Stimulated activated naive CD8-positive, alpha-beta T cell treated with anti-CD3 and anti-CD28 coated beads, Interleukin-15, amount 100 ng/mL, for 72 hours (primary cell): ENCODE measurements at places on chromosomes 3 and 15.

DNA sequence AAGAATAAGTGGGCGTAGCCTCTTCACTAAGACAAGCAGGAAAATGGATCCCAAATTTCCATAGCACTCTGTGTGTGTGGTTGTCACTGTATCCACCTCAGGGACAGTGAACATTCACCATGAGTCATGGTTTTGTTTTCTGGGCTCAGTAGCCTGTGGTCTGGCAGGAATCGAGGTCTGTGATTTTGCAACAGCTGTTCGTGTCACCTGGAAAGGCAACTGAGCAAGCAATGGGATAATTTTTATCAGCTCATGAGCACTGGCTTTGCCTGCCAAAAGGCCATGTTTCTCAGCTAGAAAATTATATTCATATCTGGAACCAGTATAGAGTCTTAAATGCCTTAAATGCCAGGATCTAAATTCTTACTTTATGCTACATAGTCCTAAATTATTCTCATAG, 60.9 kb downstream of the STRIT1 start:
- DNase-seq = no peak

DNA sequence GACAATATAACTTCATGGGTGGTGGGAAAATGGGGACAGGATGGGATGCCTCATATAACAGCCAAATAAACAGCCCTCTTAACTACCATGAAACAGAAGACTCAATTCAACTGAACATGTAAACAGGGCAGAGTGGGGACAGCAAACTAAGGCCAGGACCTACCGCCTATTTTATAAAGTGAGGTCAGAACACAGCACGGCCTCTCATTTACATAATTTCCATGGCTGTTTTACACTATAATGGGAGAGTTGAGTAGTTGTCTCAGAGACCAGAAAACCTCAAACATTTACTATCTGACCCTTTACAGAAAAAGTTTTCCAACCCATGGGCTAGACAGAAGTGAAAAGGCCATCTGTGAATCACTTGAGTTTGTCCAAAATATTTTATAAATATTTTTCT, 56.7 kb upstream of the SNRPA1 start:
- no peak for DNase-seq

DNA sequence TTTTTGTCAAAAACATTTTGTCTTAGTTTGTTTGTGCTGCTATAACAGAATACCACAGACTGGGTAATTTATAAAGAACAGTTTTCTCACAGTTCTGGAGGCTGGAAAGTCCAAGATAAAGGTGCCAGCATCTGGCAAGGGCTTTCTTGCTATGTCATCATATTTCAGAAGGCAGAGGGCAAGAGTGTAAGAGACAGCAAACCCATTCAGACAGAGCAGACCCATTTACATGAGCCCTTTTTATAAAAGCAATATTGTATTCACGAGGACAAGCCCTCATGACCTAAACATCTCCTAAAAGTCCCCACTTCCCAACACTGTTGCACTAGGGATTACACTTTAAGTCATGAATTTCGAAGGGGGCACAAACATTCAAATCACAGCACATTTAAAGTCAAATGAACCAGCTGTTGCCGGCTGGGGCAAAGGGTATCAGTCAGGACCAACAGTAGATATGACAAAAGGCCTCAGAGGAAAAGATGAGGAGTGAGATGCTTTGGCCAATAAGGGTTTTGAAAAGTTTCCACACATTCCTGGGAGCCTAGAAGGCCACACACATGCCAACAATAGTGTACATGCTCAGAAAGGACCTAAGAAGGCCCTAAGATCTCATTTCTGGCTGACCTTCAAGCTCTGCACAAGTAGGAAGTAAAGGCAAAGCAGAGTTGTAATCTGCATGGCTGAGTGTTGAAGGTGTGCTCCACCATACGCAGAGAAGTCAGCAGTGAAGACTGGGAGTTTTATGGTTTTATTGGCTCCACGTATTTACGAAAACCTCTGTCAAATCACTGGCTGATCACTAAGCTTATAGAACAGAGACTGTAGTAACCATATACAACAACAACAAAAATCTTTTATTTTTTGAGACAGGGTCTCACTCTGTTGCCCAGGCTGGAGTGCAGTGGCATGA, 37.9 kb downstream of the UQCC5 start:
- DNase-seq = no peak

GRCh38 chr3:50167069-50167840, 12.1 kb downstream of the SEMA3F start:
- DNase-seq = no peak

DNA sequence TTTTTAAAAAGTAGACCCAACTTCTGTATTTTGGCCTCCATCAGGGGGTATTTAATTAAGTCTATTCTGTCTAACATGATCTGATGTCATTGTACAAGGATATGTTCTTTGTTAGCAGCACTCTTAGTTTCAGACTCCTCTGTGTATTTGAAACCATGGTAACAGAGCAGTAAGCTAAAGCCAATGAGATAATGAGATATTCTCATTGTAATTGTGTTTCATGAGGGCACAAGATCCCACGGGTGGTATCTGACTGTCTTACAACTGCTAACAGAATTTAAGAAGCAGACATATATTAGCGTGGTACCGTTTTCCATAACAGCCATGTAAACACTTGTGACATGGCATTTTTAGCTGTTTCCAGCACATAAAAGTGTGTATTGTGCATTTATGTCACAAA, 251.2 kb upstream of the VEPH1 start:
- no peak for DNase-seq

DNA sequence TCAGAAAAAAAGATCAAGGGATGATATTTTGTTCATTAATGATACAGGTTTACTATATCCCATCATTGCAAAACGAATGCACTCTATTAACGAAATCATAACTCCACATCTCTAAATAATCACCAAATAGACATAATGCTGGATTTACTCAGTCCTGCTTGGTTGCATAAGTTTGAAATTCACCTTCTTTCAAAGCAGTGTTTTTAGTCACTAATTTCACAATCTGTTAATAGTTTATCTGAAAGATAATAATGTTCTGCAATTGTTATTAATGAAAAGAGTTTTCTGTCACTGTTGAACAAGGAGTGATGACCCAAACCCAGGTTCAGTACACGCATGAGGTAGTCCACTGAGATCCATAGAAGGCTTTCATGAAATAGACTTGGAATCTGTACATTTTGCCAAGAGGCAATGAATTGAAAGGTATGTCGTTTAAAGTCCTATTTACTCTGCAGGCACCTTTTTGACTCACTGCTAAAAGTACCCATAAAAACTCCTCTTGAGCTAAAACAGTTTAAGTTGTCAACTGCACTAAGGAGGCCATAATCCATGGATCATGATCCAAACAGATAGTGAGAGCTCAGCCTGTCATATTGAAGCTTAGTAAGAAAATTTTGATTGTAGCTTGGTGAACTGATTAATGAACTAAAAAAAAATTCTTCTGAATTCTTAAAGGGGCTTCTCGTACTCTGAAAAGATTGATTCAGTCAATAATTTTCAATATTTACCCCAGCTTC, 75.6 kb upstream of the MBNL1 start:
- no peak for DNase-seq

DNA sequence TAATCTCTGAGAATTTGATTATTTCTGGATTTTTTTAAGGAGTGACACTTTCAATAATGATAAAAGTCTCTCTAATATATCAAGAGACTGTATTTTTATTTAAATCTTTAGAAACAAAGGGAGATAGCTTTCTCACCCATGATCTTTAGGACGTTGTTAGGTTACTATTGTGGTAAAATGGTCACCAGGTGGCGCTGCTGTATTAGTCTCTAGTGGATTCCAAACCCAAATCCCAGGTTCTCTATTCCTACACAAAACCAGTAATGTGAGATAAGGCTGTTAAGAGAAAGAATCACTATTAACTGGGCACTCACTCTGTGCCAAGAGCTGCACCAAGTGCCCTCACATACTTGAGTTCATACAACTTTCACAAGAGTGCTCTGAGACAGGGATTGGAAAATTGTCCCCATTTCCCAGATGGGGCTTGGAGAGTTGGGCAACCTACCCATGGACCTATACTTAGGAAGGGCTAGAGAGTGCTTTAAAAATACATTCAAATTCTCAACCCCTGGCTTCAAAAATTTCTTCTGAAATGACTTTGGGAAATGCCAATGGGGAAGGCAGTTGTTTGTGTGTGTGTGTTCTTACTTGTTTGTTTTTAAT, 593.4 kb upstream of the TGFBR2 start:
- peak; percentile 21 for DNase-seq

DNA sequence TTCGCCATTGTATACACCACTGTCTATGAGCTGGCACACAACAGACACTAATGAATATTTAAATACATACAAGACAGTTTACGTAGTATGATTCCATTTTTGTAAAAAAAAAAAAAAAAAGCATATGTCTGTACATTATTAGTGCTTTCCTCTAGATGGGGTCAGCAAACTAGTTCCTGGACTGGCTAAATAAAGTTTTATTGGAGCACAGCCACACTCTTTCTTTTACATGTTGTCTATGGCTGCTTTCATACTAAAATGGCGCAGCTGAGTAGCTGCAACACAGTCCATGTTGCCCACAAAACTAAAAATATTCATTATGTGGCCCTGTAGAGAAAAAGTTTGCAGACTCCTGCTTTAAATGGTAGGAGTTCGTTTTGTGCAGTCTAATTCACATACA, 70.7 kb upstream of the FRMD4B start:
- DNase-seq = no peak

- no peak for DNase-seq
These were observed 205.6 kb downstream of the NECTIN3 start for GRCh38 chr3:111277226-111277625.

GRCh38 chr3:99500485-99500884, 137.9 kb upstream of the COL8A1 start:
- no peak for DNase-seq

DNA sequence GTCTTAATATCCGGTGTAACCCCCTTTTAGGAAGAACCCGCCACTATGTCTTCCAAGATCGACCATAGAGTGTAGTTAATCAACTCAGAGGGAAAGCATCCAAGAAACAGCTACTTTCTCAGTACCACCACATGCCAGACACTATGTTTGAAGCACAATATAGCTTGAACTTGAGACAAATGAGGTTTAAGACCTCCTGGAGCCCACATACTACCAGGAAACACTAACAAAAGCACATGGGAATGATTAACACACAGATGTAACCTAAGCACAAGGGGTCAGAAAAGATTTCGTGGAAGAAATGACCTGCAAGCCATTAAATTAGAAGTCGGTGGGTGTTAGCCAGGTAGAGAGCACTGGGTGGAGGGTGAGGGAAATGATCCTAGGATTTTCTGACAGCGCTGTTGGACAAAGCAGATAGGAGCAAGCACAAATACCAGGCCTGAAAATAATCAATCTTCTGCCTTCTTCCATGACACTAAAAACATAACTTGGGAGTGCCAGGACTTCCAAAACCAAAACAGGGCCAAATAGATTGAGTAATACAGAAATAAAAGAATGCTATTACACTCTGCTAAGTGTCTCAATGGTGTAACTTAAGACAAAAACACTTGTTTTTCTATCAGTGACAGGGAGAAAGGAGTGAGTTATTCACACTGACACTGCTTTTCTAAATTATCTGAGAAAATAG, 213.7 kb downstream of the FOXP1 start:
- no peak for DNase-seq

DNA sequence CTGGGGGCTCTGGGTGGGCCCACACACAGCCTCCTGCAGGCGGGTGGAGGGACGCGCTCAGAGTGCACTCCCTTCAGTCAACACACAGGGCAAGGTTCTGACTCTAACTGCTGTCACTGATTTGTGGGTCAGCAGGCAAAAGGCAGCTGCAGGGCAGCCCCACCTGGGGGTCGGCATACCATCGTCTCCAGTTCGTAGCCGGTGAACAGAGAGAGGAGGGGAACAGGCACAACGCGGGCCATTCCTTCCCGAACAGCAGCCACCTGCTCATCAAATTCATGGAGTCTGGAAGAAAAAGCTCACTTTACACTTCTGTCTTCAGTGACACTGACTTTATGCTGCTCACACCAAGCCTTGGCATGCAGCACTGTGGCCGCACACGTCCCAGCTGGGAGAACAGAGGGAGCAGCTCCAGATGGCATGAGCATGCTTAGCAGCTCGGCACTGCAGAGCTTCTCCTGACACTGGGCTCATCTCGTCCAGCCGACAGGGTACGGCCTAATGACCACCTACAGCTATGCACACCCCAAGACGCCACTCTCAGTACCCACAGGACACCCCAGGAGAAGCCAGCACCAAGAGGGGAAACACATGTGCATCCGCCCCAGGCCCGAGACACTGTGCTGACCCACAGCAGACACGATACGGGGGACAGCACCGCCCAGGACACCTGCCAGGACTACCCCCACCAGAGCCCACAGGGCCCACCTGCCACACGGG, 14.4 kb upstream of the OCA2 start:
- no peak for DNase-seq

GRCh38 chr3:117671722-117672318, 962.2 kb downstream of the TUSC7 start:
- no peak for DNase-seq

GRCh38 chr15:38059665-38060064, 125.2 kb downstream of the TMCO5A start:
- no peak for DNase-seq

DNA sequence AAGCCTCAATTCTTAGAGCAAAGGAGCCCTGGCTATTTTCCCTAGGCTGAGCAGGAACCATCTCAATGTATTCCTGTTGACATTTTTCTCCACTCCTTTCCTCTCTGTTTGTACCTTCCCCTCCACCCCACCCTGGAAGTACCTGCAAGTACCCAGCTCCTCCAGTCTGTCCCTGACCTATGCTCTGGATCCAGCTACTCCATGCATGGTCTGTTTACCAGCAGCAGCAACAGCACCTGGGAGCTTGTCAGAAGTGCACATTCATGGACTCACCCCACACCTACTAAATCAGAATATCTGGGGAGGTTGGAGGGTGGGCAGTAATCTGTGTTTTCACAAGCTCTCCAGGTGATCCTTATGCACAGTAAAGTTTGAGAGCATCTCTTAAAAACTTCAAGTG, 240.7 kb upstream of the UMPS start:
- no peak for DNase-seq

DNA sequence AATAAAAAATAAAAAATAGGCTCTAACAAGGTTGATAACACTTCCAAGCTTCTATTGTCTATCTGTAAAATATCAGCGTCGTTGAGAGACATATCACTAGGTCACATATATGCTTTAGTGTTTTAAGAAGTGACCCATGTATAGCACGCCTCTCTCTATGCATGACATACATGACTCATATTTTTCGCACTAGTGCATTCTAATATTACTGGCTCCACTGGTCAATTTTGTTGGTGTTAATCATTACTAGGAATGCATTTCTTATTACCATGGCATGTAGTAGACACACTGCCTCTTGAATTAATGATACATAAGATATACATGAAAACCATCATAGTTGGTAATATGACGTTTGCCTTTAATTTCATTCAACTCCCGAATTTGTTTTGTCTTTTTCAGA, 203.1 kb downstream of the CHL1 start:
- DNase-seq = no peak
